MCF 10A (cell line): ENCODE measurements at places on chromosomes 11 and 22. TPM values are rescaled to one million over a fixed set of nuclear protein-coding genes. Genes with fewer than 3 reads are reported as not detected.

GCAT gene
- 21.5 and 32.8 TPM in 2 replicates for total RNA-seq

DNA sequence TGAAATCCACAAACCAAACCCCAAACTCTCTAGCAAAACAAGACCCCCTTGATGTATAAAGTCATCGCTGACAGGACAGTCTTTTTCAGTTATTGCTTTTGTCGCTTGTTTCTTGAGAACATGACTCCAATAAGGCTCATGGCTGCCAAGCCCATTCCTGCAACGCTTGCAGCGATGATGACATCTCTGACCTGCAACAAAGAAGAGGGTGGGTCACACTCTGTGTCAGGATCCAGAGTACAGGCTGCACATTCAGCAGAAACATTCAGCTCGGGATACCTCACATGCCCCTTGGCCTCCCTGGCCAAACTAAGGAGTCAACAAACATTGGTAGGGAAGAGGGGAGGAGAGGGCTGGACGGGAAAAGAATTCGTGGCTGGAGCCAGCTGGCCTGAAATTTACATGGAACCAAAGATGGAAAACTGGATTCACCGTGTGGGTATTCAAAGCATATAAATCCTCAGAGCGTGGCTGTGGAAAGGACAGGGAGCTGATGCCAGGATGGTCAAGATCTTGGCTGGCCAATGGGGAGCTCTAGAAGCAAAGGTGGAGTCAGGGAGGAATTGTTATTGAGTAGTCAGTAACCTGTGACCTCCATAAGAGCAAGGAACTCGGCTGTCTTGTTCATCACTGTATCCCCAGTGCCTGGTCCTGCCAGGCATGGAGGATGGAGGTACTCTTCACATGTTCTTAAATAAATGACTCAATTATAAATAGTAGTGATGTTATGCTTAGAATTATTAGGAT is 11.8 kb upstream of the PLAAT2 start:
- H3K27me3 ChIP-seq = no peaks in the 10 kb centered on the region
- peak overlapping the region; percentile 84 for H3K27ac ChIP-seq
- H3K36me3 ChIP-seq = peaks cover 12% of the 10 kb centered on the region
- H3K4me3 ChIP-seq = peak overlapping the region; percentile 63

FIBIN gene
- 5.0 and 12.5 TPM in 2 replicates for total RNA-seq

MADD gene
- 23.4 and 24.8 TPM in 2 replicates for total RNA-seq

HTR3A gene
- not detected in 2 replicates for total RNA-seq

- H3K36me3 ChIP-seq = no peaks in the 10 kb centered on the region
- H3K4me3 ChIP-seq = no peak overlapping the region
- DNase-seq = peak; percentile 48
- H3K27ac ChIP-seq = no peak overlapping the region
- H3K27me3 ChIP-seq = peaks cover 78% of the 10 kb centered on the region
Measured at GRCh38 chr22:26949193-26949592, 291.8 kb downstream of the MIAT start.

DNA sequence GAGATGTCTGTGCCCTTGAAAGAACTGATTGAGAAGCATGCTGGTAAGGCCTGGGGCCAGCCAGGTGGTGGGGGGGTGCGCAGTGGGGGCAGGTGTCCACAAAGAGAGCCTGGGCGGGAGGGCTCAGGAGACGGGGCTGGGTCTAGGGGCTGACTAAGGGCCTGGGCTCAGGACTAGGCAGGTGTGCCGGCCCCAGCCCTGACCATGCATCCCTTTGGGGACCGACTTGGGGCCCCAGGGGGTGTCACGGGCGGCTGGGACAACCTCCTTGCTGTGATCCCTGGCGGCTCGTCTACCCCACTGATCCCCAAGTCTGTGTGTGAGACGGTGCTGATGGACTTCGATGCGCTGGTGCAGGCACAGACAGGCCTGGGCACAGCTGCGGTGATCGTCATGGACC is 4.4 kb downstream of the NDUFV1 start:
- DNase-seq = no peak
- H3K4me1 ChIP-seq = peaks cover 4% of the 10 kb centered on the region
- no peak overlapping the region for H3K27ac ChIP-seq
- H3K36me3 ChIP-seq = peaks cover 31% of the 10 kb centered on the region
- no peak overlapping the region for H3K4me3 ChIP-seq
- H3K27me3 ChIP-seq = no peaks in the 10 kb centered on the region

SCGB2A2 gene
- total RNA-seq = not detected in 2 replicates

DNA sequence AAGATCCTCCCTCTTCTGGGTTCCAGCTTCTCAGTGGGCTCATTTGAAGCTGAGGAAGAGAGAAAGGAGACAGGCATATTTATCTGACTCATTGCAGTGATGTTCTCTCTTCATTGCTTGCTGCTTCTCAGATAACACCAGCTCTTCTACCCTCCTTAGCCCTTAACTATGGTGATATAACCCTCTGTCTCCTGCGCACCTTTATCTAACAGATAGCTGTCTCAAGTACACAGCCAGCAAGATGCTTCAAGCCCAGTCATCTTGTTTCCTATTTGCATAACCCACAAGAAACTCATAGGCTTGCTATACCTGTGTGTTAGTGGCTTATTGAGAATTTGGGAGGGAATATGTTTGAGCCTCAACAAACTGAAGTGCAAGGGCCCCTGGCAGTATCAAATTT is 12.6 kb downstream of the PRSS23 start:
- peaks cover 13% of the 10 kb centered on the region for H3K4me1 ChIP-seq
- H3K27me3 ChIP-seq = no peaks in the 10 kb centered on the region
- peaks cover 5% of the 10 kb centered on the region for H3K36me3 ChIP-seq
- H3K4me3 ChIP-seq = no peak overlapping the region
- no peak overlapping the region for H3K27ac ChIP-seq

DNA sequence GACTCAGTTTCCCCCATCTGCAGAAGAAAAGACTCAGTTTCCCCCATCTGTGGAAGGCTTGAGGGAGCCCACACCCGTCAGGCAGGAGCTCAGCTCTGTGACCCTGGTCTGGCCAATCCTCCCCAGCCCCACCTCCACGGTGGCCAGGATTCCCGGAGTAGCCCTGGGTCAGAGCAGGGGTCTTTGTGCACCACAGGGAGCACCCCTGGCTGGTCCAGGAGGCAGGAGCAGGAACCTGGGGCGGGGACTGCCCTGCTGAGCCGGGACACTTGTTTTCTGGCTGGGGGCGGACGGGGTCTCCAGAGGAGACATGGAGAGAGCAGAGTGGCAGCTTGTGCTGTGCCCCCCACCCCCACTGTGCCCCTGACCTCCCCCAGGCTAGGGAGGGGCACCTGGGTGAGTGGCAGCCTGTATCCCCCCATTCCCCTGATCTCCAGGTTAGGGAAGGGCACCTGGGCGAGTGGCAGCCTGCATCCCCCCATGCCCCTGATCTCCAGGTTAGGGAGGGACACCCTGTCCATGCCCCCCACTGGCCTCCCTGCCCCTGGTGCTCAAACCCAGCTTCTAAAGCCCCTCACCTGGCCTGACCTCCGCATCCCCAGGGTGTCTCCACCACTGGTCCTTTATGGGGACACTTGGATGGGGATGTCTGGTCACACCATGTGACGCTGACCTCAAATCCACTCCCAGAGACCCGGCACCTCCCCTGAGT is 18.8 kb downstream of the IL17REL start:
- H3K27me3 ChIP-seq = peaks cover 14% of the 10 kb centered on the region
- no peak for DNase-seq
- no peak overlapping the region for H3K27ac ChIP-seq
- H3K36me3 ChIP-seq = no peaks in the 10 kb centered on the region
- peaks cover 14% of the 10 kb centered on the region for H3K4me1 ChIP-seq
- no peak overlapping the region for H3K4me3 ChIP-seq

DNA sequence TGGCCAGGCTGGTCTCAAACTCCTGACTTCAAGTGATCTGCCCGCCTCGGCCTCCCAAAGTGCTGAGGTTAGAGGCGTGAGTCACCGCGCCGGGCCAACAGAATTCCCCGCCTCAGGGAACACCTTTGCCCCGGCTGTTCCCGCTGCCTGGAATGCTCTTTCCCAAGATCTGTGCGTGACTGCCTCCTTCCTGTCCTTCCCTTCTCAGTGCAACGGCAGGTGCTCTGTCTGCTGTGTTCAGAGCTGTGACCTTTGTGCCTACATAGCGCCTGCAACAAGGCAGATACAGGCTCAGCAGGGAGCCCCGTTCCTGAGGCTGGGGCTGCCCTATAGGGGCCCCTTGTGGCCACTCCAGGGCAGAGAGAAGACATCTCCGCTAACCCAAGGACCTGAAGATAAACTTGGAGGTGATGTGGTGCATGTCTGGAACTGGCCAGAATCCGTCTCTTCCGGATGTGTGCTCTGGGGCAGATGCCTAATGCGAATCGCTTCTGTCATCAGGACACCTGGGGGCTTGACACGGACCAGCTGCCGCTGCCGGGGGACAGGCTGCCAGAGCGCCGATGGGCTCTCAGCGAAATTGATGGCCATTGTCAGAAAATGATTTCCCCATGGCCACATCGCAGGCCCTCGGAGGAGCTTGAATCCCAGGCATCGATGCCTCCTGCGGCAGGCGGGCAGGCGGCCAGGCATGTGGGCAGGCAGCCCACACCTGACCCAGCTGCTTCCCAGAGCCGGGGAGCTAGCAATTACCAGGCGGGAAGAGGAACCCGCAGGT is 43.5 kb upstream of the TCF20 start:
- peaks cover 44% of the 10 kb centered on the region for H3K4me1 ChIP-seq
- DNase-seq = peak; percentile 97
- no peaks in the 10 kb centered on the region for H3K36me3 ChIP-seq
- H3K4me3 ChIP-seq = peak overlapping the region; percentile 43

DNA sequence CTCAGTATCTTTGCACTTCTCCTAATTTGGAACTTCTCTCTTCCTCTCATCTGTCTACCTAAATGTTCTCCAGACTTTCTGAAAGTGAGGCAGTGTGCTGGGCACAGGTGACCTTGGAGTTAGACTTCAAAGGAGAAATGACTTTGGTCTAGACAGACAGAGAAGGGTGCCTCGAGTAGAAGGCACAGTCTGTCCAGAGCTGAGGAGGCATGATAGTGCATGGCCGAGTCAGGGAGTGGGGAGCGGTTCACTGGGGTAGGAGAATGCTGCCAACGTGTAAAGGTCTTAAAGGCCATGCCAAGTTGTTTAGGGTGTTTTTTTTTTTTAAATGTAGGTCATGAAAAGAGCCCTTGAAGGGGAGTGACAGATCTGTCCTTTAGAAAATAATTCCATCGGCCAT is 17.3 kb upstream of the ZBTB16 start:
- H3K36me3 ChIP-seq = no peaks in the 10 kb centered on the region
- DNase-seq = no peak
- no peaks in the 10 kb centered on the region for H3K27me3 ChIP-seq
- no peak overlapping the region for H3K27ac ChIP-seq
- H3K4me1 ChIP-seq = peaks cover 14% of the 10 kb centered on the region

DNA sequence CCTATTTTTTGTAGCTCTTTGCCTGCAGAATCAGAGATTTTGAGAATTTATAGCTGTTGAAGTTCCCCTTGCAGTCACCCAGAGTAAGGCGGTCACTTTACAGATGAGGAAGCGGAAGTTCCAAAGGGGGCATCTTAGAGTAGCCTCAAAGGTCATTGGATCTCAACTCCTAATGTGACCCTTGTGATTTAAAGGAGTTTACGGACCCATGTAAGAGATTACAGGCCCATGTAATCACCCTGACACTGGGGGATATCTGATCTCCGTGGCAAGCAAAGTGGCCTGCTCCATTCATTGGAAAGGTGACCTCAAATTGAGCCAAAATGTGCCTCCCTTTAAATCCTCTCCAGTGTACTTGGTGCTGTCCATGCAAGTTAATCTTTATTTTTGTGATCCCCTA is 15.7 kb downstream of the P2RX3 start:
- no peak overlapping the region for H3K27ac ChIP-seq
- no peak overlapping the region for H3K4me3 ChIP-seq
